ENCODE measurements at places on chromosomes 11 and 22.

DNA sequence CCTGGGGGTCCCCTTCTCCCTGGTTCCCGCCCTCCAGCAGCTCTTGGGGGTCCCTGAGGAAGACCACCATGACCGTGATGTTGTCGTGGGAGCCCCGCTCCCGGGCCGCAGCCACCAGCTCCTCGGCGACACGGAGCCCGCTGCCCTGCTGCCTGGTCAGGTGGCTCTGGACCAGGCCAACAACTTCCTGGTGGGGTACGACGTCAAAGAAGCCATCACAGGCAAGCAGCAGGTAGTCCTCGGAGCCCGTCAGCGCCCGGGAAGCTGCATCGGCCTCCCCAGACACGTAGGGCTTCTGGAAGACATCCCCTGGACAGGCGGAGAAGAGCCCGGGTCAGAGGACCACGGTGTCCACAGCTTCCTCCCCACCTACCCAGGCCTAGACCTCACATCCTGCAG lies 29.5 kb downstream of the PPM1F start:
- no peak for DNase-seq

DNA sequence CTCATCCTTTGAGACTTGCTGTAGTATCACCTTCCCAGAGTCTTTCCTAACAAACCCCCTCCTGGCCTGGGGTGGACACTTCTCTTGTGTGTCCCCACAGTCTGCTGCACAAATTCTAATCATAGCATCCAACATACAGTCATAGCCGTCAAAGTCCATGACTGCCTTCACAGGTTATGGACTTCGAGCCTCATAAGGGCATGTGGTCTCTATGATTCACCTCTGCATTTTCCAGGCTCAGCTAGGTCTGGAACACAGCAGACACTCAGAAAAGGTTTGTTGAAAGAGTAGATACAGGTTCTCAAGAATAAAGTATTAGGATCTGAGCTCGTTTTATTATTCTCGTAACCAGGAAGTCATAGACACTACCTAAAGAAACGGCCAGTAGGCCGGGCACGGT lies 13.2 kb upstream of the SCUBE2 start:
- no peak for DNase-seq

- no peak for DNase-seq
Observed at GRCh38 chr11:75323609-75324008, 27.9 kb downstream of the ARRB1 start.

DNA sequence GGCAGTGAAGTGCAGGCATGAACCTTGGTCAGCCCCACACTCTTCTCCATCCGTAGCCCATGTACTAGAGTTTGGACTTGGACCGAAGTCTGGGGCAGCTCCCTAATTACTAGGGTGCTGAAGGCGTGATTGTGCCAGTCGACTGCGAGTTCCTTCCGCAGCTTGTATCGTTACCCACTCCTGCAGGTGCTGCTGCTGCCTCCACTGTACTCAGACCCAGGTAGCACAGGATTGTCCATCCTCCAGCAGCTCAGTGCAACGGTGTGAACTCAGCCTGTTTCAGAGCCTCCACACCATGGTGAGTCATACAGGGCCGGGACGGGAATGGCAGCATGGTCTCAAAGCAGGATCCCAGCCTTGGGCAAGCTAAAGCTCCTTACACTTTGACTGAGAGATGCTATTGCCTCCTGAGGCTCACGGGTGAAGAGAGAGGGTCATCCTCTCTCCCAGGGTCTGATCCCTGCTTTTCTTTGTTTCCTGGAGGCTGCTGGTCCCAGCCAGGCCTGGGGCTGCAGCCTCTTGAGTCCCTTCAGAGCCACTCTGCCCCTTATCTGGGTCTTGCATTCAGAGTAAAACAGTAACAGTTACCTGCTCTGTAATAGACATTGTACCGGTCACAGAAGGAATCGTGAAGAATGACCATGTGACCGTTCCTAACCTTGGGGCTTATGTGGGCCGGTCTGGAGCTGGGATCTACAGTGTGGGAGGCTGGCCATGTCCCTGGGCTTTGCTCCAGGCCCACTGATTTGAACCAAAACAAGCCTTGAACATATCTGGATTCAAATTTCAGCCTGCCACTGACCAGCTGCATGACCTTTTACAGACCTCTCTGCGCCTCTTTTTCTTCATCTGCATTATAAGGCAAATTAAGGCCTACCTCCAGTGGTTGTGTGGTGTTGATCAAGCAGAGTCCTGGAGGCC lies 1.7 kb downstream of the TKFC start:
- DNase-seq: no peak

DNA sequence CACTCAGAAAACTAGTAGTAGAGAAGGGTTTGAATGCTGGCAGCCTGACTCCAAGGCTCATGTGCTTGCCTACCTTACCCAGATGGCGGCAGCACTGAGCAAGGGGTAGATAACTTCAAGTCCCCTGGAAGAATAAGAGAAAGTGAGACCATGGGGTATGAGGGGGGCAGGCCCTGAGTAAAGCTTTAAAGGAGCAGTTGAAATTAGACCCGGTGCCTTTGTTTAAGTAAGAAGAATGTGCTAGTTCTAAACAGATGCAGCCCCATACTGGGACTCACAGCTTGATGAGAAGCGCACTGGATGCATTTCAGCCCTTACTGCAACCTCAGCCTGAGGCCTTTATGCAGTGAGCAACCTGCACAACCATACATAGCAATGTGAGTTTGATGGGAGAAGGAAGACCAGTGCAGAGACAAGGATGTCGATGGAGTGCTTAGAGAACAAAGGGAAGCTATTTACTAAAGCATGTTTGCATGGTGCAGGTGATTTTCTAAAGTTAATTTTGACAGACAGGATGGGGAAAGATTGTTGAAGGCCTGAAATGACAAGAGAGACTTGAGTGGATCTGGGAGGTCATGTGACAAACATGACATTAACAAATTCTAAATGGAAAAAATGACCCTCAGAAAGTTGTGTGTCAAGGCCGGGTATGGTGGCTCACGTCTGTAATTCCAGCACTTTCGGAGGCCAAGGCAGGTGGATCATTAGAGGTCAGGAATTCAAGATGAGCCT lies 27.1 kb upstream of the TMA7B start:
- peak; percentile 63 for DNase-seq

GRCh38 chr11:473962-474785 lies 24.1 kb downstream of the PTDSS2 start:
- DNase-seq: no peak

GRCh38 chr11:83726316-83726715 lies 440.1 kb upstream of the CCDC90B start:
- no peak for DNase-seq

DNA sequence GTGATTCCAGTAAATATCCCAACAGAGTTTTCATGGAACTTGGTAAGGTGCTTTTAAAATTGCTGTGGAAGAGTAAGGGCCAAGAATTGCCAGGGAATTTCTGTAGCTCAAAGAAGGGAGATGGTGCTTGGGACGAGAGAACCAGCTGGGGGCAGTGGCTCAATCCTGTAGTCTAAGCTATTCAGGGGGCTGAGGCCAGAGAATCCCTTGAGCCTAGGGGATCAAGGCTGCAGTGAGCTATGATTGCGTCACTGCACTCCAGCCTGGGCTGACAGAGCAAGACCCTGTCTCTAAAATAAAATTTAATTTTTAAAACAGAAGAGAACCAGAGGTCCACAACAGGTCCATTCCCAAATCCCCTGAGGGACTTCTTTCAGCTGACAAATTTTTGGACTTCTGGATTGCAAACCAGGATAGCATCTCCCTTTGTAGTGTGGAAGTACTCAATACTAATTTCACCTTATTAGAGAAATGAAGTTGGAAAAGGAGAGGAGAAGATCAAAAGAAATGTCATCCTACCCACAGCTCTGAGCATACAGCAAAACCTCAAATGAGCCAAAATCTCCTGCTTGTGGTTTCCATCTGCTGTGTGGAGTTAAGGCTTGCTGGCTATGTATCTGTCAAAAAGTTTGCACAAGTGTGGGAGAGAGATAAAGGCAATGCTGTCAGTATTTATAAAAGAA lies 59.2 kb upstream of the CLPB start:
- peak; percentile 62 for DNase-seq

- DNase-seq: no peak
Observed at GRCh38 chr22:48379371-48379770, 1448.3 kb downstream of the BRD1 start.

DNA sequence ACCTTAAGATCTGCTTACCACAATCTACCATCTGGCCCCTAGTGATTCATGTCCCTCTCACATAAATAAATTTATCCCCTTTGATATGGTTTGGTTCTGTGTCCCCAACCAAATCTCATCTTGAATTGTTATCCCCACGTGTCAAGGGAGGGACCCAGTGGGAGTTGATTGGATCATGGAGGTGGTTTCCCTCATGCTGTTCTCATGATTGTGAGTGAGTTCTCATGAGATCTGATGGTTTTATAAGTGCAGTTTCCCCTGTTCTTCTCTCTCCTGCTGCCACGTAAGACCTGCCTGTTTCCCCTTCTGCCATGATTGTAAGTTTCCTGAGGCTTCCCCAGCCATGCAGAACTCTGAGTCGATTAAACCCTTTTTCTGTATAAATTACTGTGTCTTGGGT lies 37.2 kb downstream of the OR2AG2 start:
- DNase-seq: no peak

DNA sequence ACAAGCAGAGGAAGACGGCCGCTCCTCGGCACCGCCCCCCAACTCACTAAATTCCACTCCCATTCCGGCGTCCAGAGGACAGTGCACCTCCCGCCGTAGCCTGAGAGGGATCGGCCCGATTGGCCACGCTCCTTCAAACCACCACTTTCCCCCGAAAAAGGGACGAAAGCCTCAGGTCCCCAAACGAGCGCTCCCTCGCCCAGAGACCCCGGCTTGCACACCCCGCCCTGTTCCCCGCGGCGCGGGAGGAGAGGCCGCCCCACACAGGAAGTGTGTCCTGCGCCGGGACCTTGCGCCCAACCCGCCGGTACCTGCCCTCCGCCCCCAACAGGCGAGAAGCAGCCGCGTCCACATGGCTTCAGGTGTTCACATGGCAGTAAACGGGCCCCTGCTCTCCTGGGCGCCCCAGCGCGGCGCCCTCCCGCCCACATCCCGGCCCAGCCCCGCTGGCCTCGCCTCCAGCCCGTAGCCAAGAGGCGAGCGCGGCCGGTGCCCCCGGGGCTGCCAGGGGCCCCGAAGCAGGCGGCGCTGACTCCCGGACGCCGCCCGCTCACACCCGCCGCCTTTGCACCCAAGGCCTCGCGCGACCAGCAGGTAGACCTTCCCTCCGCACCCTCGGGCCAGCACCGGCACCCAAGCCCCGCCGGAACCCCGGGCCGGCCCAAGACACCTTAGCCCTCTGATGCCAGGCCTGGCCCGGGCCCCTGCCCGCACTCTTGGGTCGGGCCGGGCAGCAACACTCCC lies 849 bp downstream of the TCF20 start:
- peak; percentile 37 for DNase-seq

GRCh38 chr11:92424281-92424680 lies 199.7 kb downstream of the FAT3 start:
- no peak for DNase-seq

- peak; percentile 61 for DNase-seq
Observed at GRCh38 chr22:47275605-47276449, 513.4 kb downstream of the TBC1D22A start.

DNA sequence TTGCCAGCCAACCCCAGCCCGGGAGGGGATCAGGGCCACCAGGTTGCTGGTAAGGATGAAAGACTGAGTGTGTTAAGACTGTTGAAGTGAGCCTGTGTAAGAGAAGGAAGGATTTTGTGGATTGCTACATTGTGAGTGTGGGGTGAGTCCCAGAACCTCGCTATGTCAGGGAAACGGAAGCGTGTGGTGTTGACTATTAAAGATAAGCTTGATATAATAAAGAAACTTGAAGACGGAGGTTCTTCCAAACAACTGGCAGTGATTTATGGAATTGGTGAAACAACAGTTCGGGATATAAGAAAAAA lies 627 bp downstream of the JRKL start:
- no peak for DNase-seq

GRCh38 chr22:23192133-23192532 lies 11.8 kb downstream of the BCR start:
- no peak for DNase-seq

GRCh38 chr11:125945011-125945796 lies 640 bp upstream of the VSIG10L2 start:
- no peak for DNase-seq

- no peak for DNase-seq
Observed at GRCh38 chr11:31968461-31969358, 122.2 kb upstream of the RCN1 start.

- DNase-seq: no peak
Observed at GRCh38 chr22:47736186-47737034, 974.0 kb downstream of the TBC1D22A start.

DNA sequence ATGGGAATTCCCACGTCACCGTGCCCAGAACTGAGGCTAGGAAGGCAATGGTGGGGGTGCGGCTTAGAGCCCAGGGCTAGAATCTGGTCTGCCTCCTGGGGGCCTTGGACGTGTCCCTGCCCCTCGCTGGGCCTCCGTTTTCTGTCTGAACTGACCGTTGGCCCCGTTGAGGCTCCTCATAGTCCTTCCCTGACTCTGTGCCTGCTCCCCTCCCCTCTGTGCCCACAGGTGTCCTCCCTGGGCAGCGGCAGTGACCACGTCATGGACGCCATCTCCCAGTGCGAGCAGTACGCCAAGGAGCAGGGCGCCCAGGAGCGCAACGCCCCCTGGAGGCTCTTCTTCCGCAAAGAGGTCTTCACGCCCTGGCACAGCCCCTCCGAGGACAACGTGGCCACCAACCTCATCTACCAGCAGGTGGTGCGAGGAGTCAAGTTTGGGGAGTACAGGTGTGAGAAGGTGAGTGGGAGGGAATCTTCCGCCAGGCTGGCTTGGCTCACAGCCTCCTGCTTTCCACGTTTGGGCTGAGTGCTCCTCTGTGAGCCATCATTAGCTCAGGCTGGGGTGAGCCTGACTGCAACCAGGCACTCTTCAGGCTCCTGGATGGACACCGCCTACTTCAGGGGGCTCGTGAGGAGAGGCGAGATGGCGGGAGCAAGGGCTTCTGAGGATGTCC lies 63.9 kb downstream of the MYO7A start:
- no peak for DNase-seq

GRCh38 chr22:32623943-32624342 lies 149.3 kb downstream of the FBXO7 start:
- peak; percentile 84 for DNase-seq

- DNase-seq: no peak
Observed at GRCh38 chr11:64316672-64317324, 561 bp downstream of the TRMT112 start.

DNA sequence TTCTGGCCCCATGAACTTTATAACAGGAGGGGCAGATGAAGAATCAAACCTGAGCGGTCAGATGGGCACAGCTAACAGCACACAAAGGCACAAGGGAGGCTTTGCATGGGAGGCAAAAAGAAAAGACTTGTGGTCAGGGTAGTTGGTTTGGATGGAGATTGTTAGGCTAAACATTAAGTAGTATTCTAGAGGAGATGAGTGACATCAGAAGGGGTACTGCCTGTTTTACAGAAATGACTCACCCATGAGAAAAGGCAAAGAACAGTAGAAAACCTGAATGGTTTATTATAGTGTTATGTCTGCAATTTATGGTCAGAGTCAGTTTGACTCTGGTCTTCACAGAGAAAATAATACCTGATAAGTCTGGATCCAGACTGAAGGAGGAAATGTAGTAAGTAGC lies 129.8 kb upstream of the KIRREL3 start:
- DNase-seq: no peak

- DNase-seq: peak; percentile 77
Observed at GRCh38 chr22:41828516-41828915, 4.4 kb upstream of the SREBF2 start.

- no peak for DNase-seq
Observed at GRCh38 chr11:90849312-90849711, 626.5 kb upstream of the CHORDC1 start.
